ENCODE measurements at places on chromosomes 12 and 14.

- DNase-seq: no peak
Measured at GRCh38 chr12:66915306-66915904, 236.5 kb upstream of the GRIP1 start.

DNA sequence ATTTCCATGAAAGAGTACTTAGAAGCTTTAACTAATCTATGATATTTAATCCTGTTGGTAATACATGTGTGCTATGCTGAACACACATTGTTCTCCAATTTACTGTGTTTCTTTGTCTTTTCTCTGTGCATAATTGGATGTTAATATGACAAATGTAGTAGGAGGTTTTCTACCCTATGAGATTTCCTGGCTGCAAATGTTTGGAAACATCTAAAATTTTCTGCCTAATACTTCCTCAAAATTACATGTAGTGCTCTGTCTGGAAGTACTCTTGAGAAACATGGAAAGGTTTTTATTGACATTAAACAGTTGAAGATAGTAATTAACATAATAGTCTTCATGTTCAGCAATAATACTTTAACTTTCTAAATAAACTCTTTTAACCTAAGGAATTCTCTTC lies 213.0 kb downstream of the KITLG start:
- DNase-seq: no peak

- no peak for DNase-seq
Measured at GRCh38 chr14:44453433-44454171, 53.5 kb downstream of the FSCB start.

DNA sequence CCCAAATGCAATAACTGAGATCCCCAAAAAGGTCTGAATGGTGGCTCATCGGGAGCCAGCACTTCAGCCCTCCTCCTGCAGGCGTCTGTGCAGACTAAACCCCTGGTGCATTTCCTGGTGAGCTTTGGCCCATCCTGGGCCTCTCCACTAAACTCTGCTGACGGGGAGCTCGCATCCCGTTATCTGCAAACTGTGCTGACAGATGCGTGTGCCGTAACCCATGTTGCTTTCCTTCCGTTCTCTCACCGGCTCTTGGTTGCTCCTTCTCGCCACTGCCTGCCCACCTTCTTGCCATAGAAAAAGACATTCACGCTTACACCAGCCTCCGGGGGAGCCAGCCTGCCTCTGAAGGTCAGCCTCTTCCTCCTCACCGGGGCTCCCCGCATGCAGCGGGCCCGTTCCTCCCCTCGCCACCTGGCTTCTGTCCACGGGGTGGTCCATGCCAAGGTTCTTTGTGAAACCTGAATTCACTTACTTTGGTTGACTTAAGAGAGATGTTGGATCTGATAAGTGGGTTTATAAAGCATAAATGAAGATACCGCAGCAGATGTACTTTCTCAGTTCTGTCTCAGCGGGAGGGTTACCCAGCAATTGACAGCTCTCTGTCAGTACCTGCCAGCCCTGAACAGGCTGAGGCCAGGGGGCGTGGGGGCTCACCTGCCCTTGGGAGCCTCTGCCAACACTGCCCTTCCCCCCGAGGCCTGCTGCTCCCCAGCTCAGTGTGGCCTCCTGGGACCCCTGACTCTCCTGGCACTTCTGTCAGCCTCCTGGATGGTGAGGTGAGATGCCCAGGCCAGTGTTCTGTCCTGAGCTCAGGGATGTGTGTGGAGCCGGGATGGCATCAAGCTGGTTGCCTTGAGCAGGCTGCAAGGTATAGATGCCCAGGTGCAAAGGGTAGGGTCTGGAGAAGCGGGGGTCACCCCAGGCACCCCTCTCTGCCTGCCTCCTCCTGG lies 14.2 kb downstream of the ZFYVE21 start:
- DNase-seq: no peak

GRCh38 chr12:27464220-27464554 lies 17.7 kb downstream of the SMCO2 start:
- DNase-seq: no peak

DNA sequence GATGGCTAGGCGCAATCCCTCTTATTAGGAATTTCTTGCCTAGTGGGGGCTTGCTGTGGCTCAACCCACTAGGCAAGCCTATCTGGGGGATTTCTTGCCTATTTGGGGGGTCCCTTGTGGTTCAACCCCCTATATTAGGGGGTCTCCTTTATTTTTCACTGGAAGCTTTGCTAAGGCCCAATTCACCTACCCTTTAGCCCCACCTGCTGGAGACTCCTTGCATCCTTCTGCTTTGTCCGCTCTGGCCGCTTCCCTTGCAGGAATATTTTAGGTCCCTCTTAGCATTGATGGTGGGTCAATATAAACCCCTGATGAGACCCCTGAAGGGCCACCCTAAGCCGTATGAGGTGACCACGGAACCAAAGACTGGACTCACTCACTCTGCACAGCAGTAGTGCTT lies 1552.1 kb downstream of the AACS start:
- peak; percentile 2 for DNase-seq

GRCh38 chr12:97308576-97309198 lies 153.9 kb upstream of the RMST start:
- DNase-seq: peak; percentile 37

DNA sequence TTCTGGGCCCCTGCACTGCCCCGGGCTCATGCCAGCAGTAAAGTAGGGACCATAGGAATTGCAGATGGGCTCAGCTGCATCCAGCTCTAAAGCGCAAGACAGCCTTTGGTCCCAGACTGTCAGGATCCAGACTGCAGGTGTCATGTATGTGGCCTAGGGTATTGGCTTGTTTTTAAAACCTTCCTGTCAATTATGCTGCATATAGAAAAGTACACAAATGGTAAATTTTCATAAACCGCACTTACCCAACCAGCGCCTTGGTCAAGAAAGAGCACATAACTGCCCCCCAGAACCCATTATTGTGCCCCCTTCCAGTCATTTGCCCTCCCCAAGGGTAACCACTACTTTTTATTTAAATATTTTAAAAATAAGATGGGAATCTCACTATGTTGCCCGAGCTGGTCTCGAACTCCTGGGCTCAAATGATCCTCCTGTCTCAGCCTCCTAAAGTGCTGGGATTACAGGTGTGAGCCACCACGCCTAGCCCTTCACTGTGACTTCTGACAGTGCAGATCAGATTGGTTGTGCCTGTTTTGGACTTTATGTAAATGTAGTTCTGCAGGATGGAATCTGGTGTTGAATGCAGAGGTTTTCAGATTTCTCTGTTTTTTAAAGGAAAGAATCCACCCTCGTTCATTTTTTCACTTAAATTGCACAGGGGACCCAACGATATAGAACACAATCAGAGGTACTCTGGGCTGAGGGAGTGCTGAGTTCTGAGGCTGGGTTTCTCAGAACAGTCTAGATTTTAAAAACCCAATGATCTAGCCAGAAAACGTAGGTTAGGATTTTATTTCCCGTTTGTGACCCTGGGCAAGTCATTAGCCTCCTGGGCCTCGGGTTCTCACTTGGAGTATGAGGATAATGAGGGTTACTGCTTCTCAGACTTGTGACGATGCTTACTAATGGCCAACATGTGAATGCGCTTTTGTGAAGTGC lies 6.7 kb downstream of the NR4A1 start:
- DNase-seq: no peak

DNA sequence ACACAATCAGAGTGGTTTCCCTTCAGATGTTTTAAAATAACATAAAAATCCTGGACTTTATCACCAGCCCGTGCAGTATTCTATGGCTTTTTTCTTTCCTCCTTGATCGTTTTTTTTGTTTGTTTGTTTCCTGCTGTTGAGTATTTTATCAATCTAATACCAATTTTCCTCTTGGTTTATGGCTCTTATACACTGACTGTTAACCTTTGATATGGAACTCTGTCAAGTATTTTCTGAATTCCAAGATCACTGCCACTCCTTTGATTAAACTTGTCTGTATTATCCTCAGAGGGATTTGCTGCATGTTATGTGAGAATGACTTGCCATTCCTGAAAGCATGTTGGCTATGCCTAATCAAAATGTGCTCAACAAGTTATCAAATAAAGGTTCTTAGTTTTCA lies 88.4 kb downstream of the PELI2 start:
- no peak for DNase-seq

DNA sequence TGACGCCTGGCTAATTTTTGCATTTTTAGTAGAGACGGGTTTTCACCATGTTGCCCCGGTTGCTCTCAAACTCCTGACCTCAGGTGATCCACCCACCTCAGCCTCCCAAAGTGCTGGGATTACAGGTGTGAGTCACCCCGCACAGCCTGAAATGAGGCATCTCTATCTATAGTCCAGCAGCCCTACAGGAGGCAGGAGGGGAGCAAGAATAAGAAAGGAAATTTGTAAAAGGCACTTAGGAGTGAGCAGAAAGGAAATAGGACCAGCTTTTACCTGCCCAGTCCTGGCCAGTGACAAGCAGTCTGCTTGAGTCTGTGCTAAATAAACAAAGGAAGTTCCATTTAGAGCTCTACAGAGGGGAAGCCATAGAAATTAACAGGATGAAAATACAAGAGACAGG lies 15.0 kb upstream of the PSMA6 start:
- no peak for DNase-seq

DNA sequence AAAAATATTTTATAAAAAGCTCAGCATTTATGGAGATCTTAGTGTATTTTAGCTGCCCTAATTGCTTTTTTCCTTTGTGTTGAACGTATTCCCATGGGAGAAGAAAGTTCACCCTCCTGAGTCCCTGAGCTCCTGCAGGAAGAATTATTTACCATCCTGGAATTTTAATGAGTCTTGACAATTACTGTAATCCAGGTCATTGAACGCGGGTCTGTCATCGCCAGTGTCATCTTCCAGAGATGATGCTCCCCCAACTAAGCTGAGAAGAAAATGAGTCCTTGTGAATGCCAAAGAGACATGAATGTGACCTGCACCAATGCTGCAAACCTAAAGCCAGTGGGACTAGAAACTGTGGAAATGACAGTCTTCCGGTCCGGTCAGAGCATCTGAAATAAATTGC lies 129.5 kb downstream of the FBXL14 start:
- no peak for DNase-seq

DNA sequence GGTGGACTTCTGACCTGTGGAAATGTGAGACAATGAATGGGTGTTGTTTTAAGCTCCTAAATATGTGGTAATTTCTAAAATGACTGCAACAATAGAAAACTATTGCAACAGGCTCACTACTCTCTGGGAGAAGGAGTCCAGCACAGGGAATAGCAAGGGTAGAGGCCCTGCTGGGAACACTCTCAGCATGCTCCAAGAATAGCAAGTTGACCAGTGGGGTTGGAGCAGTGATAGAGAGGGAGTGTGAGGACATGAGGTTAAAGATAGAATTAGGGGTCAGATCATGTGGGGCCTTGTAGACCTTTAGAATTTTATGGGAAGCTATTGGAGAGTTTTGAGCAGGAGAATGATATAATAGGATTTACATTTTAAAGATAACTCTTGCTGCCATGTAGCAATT lies 346.7 kb upstream of the CCDC196 start:
- no peak for DNase-seq

- DNase-seq: no peak
Measured at GRCh38 chr12:132285991-132286681, 43.3 kb downstream of the GALNT9 start.

GRCh38 chr14:91946622-91947474 lies 646 bp downstream of the FBLN5 start:
- no peak for DNase-seq

DNA sequence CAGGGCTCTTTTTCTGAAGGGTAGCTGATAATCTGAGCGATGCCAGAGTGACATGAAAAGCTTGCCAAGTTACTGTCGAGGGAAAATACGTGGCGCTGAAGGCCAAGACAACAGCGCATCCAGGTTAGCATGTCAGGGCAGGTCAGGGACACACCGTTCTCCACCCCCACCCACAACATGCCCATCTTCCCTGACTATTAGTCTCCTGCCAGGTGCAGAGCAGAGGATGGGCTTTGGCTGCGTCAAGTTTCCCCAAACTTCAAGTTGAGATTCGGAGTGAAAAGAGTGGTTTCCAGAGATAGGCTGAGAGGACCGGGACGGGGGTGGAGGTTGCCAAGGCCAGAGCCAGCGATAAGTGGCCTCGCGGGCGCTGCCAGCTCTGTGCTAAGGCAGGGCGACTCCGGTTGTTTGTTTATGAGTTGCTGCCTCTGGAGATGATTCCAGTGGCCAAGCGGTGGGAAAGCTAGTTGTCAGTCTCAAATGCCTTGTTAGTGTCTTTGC lies 1.7 kb downstream of the TRHDE start:
- DNase-seq: no peak

GRCh38 chr14:24315807-24316596 lies 4.7 kb downstream of the LTB4R start:
- peak; percentile 60 for DNase-seq

GRCh38 chr12:107845226-107845979 lies 70.9 kb downstream of the ASCL4 start:
- DNase-seq: no peak

GRCh38 chr12:24398605-24399004 lies 449.1 kb upstream of the SOX5 start:
- no peak for DNase-seq

Data from CMK (cell line).